ENCODE measurements at places on chromosomes 1 and 21.

GRCh38 chr1:156591181-156591431, 470 bp upstream of the NAXE start:
- DNase-seq, result no peak

DNA sequence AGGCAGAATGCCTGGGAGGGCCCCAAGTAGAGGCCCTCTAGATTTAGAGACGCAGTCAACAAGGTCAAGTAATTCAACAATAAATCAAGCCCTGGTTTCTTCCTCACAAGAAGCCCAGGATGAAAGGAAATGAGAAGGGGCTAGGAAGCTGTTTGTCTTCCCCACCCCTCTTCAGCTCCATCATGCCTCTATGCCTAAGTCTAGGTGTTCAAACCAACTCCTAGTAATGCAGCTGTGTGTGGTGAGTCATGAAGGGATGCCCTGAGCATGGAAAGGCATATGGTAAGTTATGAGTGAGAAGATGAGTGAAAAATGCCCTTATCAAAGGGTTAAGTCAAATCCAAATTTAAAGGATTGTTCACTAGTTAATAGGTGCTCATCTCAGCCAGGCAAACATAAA, 339.5 kb downstream of the KCNH1 start:
- no peak for DNase-seq

DNA sequence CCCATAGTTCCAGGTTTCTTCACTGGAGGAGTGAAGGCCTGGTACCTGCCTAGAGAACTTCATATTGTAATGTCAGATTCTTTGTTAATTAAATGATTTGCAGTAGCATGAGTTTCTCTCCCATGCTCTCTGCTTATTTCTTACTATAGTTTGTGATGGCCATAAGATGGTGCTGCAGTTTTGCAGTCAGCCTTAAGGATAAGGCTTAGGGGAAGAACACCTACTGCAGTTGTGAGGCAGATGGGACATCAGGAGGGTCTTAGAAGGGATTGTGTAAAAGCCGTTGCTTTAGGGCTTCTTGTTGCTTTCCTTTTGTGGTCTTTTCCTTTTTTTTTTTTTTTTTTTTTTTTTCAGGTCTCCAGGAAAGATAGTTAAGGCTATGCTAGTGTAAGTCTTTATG, 61.8 kb downstream of the MACF1 start:
- no peak for DNase-seq

- DNase-seq, result no peak
Measured at GRCh38 chr21:14630556-14631069, 84.5 kb upstream of the SAMSN1 start.

DNA sequence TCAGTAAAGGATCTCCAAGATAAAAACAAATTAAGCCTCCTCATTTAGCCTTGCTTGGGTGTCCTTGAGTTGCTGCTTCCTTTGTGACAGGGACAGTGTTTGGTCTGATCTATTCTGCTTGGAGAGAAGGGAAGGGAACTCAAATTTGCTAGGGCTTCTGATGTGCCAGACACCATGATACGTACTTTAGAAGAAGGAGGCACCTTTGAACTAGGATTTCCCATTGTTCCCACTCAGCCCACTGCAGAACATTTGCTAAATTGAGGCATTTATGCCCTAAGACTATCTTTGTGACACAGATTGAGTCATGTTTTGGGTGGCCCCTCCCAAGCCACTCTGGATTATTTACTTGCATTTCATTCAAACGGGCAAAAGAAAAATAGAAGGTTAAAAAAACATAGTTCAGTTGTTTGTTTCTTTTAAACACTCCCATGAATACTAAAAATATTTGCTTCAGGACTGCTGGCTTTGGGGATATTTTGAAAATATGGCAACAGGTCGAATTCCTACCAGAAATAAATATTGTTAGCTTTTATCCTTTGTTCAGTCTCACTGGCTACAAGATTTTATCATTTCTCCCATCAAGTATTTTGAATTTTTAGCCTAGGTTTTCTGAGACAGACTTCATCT, 81.9 kb upstream of the WLS start:
- no peak for DNase-seq

DNA sequence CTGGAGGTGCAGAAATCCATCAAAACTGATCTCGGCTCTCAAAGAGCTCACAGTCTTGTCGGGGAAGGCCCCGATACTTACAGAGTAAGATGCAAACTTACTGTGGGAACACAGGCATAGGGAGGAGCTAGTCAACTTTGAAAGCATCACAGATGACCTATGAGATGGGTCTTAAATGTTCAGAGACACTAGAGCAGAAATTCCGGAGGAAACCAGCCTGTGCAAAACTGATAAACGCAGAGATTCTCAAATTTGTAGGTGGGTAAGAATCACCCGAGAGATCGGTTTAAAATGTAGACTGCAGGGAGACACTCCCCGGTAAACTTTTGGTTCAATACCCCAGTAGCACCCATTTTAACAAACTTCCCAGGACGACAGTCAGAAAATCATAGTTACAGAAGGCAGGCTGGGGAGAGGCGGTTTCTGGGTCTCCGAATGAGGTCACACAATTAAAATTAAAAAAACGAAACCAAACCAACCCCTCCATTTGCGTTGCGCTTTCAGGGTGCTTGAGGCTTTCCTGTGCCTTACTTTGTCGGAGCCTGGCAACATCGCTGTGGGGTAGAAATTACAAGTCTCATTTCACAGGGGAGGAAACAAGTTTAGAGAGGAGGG, 755 bp upstream of the THRAP3 start:
- peak; percentile 42 for DNase-seq

GRCh38 chr1:63112155-63112900, 210.0 kb upstream of the FOXD3 start:
- DNase-seq, result peak; percentile 7

GRCh38 chr1:86993269-86993985, 79.0 kb downstream of the HS2ST1 start:
- DNase-seq, result no peak

DNA sequence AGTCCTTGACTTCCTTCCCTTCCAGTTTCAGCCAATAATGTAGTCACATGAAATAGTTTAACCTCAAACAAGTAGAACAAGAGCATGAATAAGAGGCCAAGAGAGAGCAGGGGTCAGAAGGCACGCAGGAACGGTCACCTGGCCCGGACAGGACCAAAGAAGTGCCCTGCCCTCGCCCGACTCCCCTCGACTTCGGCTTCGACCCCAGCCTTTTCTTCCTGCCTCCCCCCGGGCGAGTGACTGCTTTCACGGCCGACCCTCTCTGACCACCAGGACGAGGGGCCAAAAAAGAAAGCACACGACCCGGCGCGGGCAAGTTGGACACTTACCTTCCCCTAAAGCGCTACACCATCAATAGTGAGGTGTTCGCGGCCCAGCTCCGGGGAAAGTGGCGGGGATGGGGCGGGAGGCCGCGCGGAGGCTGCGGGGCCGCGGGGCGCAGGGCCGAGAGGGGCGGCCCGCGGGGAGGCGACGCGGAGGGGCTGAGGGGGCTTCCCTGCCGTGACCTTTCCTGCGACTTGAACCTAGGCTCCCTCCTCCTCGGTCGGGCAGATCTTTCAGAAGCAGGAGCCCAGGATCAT, 519 bp downstream of the RERE start:
- DNase-seq, result peak; percentile 25

DNA sequence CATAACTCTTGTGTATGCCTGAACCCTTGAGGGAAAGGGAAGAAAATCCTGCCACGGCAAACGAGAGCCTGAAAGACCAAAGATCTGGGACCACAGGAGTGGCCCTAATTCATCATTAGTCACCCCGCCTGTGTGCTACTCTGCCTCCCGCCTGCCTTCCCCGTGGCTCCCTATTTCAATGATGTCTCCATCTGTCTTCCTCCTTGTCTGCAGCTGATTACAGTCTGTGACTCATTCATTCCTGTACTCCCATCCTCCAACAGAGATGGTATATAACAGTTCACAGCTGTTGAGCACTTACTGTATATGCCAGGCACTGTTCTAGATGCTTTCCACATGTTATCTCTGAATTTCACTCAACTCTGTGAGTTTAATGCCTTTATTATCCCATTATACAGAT, 96.6 kb downstream of the SEC16B start:
- DNase-seq, result no peak

DNA sequence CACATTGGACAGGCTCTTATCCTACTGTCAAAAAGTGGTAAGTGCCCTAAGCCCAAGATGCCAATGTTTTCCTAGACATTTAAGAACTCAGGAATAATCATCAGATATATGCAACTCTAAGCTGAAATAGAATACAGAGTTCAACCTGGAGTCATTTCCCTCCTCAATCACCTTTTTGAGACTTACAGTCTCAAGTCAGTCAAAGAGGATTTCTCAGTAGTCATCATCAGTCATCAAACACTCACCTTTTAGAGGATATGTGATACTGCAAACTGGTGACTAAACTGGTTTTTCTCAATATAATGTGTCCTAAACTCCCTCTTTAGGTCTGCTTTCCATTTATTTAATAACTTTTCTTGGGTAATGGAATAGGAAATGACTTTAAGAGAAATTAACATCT, 145.3 kb upstream of the ADAMTS5 start:
- no peak for DNase-seq

GRCh38 chr1:12001249-12001917, 17.9 kb upstream of the MIIP start:
- peak; percentile 81 for DNase-seq

DNA sequence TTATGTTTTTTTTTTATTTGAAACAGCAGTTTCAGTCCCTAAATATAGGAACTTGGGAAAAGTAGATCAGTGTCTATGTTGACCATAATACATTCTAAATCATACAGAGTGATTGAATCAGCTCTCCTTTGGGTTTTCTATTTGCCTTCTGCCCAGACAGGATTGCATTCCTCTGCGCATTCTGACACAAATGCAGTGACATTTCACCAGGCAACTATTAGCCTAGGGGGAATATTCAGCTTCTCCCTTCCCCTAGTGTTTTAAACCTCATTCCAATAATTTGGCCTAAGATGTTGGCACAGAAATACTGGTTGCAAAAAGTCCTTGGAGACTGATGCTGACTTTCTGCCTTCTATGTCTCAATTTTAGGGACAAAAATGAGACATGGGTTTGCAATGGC, 172.8 kb downstream of the PTGER3 start:
- DNase-seq, result no peak

GRCh38 chr1:164930833-164931232, 371.8 kb downstream of the PBX1 start:
- no peak for DNase-seq

DNA sequence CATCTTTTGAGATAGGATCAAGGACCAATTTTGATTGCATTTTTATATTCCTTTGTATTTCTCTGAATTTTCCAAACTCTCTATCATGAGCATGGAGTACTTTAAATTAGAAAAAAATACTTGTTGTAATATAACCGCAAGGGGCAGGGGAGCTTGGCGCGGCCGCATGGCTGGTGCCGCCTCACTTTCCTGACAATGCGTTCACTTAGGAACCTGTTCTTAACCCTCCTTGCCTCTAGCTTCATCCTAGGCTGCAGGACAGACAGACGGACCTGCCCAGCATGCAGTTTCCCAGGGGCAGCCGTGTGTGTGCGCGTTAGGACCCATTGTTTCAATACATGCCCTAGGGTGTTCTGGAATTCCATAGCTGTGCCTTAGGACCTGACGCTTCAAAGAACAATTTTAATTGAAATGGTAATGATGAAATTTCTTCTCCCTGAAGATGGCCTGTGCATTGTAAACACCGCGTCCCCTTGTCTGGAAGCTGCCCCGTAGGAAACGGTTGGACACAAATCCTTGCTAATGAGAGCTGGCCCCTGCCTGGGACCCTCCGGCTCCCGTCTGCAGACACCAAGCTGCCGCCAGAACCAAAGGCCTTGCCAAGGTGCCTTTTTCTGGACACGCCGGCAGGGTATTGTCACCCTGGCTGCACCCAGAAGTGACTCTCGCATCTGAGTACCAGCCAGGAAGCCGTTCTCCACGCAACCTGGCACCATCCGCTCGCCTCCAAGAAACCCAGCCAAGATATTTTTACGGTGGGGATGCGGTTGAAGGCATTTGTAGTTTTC, 466.4 kb downstream of the NPHP4 start:
- no peak for DNase-seq

GRCh38 chr1:156281693-156282478, 739 bp downstream of the SMG5 start:
- peak; percentile 47 for DNase-seq

GRCh38 chr1:109880971-109881894, 29.4 kb upstream of the CSF1 start:
- DNase-seq, result no peak

DNA sequence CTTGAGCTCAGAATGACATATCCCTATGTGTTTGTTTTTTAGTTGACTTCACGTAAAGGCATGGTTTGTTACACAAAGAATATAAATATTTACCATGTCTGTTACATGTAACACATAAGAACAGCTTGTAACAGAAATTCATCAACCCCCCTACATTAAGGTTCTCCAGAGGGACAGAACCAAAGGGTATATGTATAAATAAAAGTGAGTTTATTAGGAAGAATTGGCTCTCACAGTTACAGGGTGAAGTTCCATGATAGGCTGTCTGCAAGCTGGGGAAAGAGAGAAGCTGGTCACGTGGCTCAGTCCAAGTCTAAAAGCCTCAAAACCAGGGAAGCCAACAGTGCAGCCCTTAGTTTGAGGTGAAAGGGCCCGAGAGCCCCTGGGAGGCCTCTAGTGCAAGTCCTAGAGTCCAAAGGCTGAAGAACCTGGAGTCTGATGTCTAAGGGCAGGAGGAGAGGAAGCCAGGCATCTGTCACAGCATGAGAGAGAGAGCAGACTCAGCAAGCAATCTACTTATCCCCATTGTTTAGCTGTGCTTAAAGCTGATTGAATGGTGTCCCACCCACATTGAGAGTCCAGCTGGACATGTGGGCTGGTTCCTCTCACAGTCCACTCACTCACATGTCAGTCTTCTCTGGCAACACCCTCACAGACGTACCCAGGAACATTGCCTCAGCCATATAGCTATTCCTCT, 15.8 kb downstream of the THRAP3 start:
- DNase-seq, result no peak

GRCh38 chr1:176559878-176560277, 96.9 kb downstream of the PAPPA2 start:
- peak; percentile 28 for DNase-seq

DNA sequence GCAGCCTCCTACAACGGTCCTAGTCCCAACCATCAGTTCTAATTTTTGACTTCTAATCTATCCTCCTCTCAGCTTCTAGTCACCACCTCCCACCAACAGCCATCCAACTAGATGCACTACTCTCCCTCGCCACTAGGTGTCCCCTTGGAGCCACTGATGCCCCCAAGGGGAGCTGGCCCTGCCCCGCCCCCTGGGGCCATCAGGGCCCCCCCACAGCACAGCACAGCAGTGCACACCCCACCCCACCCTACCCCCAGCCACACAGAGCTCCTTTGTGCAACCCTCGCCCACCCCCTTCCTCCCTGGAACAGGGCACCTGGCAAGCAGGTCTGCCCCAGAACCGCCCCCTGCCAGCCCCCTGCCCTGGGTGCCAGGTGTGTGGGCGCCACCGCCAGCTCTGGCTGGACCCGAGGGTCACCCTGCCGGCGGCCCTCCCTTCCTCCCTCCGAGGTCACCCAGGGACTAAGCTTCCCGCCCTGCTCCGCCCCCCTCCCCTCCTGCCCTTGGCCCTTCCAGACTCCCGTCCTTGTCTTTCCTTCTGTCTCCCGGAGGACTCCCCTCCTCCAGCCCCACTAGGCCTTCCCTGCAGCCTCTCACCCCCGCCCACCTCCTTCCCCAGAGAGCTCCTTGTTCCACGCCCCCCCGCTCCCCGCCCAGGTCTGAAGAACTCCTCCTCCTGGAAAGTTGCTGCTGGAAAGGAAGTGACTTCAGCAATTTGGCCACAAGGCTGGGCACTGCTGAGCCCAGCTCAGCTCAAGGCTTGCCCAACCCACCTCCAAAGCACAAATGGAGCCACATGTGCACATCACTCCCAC, 47.0 kb downstream of the AHDC1 start:
- peak; percentile 84 for DNase-seq
